Stimulated activated CD4-positive, alpha-beta T cell treated with anti-CD3 and anti-CD28 coated beads, Interleukin-4, amount 100 ng/mL, for 48 hours (primary cell): ENCODE measurements at places on chromosomes 7 and 10.

DNA sequence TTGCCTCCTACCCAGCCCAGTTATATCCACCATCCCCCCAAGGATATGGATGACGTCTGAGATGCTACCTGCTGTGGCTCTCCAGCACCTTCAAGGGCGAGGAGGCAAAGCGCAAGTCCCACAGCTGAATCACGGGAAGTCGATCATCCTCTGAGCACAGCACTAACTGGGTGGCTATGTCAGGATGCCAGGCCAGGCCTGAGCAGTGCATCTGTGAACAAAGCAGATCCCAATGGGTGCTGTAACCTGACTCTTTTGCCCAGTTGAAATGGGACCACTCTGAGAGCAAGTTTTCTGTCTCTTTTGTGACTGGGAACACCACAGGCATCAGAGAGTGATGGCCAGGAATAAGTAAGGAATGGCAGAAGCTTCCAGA is 12.3 kb downstream of the SEC31B start:
- no peak for DNase-seq

GRCh38 chr7:33761449-33762080 is 143.8 kb upstream of the BMPER start:
- no peak for DNase-seq

GRCh38 chr7:135385209-135385608 is 124.7 kb downstream of the CNOT4 start:
- no peak for DNase-seq

DNA sequence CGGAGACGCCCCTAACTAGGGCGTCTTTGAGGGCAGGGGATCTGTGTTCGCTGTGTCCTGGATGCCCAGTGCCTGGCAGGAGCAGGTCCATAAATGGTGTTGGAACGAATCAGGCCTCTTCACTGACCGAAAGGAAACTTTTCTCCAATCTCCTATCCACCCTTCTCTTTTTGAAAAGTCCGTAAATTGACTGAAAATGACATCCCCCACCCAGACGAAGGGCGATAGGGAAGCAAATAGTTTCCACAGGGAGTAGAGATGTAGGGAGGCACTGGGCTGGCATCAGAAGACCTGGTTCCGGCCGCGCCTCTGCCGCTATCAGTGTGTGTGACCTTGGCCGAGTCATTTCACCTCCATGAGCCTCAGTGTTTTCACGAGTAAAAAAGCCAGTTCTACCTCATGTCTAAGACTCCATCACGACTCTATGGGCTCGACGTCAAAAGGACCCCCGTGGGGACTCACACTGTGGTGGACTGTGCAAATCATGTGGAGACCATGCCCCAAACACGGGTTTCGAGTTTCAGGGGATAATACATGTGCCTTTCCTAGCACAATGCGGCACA is 497 bp upstream of the RAB11FIP2 start:
- DNase-seq = no peak

DNA sequence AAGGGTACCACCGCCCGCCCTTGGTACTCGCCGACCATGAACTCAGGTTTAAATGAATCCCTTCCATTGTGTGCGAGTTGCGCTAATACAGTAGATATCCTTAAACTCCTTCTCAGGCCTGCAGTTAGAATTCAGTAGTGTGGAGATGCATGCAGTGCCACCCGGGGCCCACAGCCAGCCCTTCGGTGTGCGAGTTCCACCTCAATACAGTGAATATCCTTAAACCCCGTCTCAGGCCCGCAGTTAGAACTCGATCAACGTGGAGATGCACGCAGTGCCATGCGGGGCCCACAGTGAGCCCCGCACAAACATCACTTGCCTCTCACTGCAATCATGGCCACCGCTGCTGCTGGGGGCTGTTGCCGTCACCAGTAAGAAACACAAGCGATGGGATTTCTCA is 261.9 kb downstream of the MAD1L1 start:
- DNase-seq = no peak

DNA sequence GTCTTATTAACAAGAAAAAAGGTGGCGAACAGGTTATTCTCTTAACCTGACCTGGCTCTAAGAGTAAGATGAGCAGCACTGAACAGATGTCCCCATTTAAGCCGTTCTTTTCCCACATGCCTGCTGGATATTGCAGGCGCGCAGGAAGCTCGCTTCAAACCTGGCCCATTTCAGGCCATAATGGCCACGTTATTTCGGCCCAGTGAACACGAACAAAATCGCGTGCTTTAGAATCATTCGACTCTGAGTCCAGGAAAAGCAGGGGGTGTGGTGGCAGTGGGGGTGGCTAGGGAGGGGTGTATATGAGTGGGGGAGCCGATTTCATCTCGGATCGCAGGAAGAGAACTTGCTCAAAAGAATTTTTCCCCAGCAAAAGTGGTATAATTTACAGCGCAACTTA is 6.6 kb upstream of the SP8 start:
- no peak for DNase-seq

DNA sequence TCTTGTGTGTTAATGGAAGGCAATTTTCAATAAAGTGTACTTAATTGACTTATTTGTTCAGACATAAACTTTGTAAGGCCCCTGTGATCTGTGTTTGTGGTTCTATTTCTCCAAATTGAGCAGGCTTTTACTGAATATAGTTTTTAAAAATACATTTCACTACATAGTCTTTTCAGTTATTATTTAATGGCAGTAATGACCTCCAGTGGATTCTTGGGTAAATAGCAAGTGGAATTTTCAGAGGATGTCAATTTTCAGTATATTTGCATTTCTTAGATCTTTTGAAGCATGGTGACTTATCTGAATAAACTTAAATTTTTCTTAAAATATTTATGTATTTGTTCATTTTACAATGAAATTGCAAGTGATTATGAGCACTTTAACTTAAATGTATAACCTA is 203.1 kb upstream of the PCLO start:
- no peak for DNase-seq

GRCh38 chr10:20877986-20878983 is 18.8 kb downstream of the NEBL start:
- no peak for DNase-seq

DNA sequence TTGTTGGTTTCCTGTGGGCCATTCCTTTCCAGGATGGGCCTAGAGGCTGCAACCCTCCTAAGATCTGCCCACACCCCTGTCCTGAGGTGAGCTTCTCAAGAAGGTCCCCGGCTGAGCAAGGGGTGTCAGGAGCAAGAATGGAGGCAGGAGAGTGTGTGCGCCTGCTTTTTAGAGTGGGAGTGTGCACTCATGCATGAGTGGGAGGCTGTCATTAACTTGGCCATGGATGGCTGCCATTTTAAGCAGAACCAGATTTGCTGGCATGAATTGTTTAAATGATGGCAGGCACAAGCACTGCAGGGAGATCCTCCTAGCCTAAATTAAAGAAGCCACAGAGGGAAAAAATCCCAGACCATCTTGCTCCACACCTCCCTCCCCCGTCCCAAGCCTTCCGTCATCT is 2.9 kb upstream of the SGPL1 start:
- no peak for DNase-seq

- DNase-seq = no peak
These were observed 154.2 kb downstream of the SEMA3A start for GRCh38 chr7:84040355-84040754.

- DNase-seq = no peak
These were observed 37.0 kb downstream of the CHCHD3 start for GRCh38 chr7:133044722-133045473.

DNA sequence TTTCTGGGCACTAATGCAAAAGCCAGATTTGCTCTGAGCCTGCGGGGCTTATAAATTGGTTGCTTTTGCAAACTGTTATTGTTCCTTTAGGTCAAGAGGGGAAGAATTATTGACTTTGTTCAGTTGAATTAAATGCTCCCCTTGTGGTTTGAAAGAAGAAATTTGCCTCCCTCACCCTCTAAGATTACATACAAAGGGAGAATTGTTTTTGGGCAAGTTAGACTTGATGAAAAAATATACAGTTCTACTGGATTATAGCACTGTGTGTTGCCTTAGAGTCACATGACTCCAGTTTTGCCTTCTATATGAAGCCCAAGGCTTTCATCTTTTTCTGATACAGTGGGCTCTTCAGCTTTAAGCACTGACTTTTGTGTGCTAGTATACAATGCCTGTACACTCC is 1265.8 kb upstream of the LRRTM3 start:
- DNase-seq = no peak

DNA sequence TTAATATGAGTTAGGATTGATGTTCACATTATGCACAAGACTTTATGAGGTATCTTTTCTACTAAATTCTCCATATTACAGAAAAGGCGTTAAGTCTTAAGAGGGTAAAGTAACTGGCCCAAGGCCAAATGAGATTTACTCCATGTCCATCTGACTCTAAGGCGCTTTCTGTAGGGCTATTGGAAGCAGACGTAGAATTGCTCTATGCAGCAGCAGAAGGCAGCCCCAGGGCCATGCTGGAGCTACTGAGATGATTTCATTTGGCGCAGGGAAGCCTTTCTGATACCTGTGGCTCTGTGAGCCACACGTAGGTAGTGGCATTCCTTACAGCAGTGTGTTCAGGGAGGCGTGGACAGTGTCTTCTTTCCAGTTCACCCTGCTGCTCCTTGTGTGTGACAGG is 133.1 kb downstream of the SH2D4B start:
- DNase-seq = no peak

GRCh38 chr10:24701447-24701846 is 22.2 kb downstream of the ARHGAP21 start:
- no peak for DNase-seq

- no peak for DNase-seq
These were observed 167.3 kb upstream of the SHH start for GRCh38 chr7:155979566-155979965.

- no peak for DNase-seq
These were observed 55.4 kb downstream of the MICALL2 start for GRCh38 chr7:1403638-1404459.

DNA sequence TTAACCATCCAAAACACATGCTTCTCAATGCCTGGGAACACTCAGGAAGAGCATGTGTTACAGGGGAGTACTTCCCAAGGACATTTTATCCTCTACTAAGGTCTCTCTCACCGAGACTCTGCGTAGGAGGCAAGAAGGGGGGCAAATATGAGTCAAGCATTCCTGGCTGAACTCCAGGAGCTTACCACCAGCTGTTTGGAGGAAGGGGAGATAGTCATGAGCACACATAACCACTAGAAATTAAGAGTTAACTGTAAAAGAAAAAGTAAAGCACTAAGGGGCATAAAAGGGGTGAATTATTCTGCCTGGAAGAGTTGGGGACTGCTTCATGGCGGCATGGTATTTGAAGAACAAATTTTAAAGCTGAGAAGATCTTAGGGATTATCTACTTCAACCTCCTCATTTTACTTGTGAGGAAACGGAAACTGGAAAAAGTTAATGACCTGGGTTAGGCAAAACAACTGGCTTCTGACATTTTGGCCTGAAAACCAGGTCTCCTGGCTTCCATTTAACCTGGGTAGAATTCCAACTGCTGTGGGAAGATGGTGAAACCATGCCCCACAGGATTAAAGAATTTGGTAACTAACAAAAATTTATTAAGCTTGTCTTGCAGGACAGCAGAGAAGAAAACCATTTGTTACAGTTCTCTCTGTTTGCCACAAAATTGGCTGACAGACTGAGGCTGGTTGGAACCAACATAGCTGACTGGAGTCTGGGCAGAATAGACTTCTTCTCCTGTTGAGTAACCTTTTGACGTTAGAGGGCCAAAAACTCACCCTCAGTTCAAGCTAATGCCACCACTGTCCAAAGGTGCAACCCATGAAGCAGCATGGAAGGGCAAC is 85.5 kb downstream of the SLC25A13 start:
- no peak for DNase-seq

DNA sequence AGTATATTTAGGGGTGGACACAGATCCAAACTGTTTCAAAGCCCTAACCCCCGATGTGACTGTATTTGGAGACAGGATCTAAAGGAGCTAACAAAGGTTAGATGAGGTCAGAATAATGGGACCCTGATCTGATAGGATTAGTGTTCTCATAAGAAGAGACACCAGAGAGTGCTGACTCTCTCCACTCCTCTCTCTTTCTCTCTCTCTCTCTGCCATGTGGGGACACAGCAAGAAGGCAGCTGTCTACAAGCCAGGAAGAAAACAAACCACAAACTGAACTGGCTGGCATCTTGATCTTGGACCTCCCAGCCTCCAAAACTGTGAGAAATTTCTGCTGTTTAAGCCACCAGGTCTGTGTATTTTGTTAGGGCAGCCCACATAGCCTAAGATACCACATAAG is 84.7 kb upstream of the KDM7A start:
- no peak for DNase-seq

GRCh38 chr7:244974-245373 is 45.0 kb upstream of the FOXL3 start:
- DNase-seq = no peak

DNA sequence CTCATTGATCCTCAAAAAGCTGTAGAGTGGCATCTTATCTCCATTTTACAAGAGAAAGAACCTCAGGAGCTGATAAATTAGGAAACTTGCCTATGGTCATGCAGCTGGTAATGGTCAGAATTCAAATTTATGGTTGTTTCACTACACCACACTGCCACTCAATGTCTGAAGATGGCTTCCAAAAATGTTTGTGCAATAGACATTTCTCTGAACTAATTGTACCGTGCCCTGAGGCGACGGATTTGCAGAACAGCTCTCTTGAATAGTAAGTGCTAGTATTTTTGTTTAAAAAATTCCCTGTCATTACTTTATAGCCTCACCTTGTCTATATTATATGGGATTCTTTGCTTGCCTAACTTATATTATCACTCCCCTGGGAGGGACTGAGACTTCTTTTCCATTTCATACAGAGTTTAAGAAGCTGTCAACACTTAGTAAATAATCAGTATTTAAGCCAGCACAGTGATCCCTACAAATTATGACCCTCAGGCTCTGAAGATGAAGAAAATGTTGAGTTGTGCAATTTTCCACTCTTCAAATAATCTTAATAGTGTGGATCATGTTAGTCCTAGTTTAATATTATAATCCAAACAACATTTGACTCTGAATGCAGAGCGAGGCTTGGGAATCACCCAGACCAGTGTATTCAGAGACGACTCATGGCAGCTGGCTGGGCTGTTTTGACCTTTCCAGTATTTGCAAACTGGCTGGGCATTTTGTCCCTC is 346.6 kb downstream of the PTEN start:
- DNase-seq = no peak

GRCh38 chr7:92332782-92333181 is 87.0 kb downstream of the ANKIB1 start:
- no peak for DNase-seq

GRCh38 chr10:43814663-43815062 is 166.0 kb upstream of the ZNF32 start:
- no peak for DNase-seq

DNA sequence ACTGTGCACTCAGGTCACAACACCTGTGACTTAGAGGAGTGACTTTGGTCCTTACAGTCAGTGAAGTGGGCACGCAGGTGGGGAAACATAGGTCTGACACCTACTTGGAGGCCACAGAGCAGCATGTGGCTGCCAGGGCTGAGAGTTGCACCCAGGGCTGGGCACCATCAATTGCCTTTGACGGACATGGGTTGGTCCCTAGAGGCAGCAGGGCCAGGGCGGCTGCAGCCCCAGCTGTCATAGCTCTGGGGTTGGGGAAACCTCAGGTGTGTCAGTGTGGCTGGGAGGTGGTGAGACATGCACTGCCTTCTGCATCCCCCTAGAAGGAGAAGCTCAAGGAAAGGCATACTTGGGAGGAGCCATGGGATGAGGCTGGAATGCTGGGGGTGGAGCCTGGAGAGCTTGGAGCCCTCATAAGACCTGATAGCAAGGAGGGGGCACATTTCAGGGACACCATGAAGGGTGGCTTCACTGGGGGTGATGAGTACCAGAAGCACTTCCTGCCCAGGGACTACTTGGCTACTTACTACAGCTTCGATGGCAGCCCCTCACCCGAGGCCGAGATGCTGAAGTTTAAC is at the start of gene INMT:
TSS of gene INMT (plus strand) at position 440 of the 578 bp plus-strand sequence. CDS start at position 456, 16 bp downstream.
- no peak for DNase-seq

- no peak for DNase-seq
These were observed 3.9 kb downstream of the LSMEM1 start for GRCh38 chr7:112484671-112485167.

GRCh38 chr10:123496996-123497660 is 169.0 kb upstream of the GPR26 start:
- no peak for DNase-seq
